Stimulated activated naive CD4-positive, alpha-beta T cell treated with Interleukin-2 at 50 U/mL for 16 hours (primary cell): ENCODE measurements at places on chromosomes 5 and 9.
A peak's percentile ranks its signal among the peaks of the same experiment; 100 is the strongest.

DNA sequence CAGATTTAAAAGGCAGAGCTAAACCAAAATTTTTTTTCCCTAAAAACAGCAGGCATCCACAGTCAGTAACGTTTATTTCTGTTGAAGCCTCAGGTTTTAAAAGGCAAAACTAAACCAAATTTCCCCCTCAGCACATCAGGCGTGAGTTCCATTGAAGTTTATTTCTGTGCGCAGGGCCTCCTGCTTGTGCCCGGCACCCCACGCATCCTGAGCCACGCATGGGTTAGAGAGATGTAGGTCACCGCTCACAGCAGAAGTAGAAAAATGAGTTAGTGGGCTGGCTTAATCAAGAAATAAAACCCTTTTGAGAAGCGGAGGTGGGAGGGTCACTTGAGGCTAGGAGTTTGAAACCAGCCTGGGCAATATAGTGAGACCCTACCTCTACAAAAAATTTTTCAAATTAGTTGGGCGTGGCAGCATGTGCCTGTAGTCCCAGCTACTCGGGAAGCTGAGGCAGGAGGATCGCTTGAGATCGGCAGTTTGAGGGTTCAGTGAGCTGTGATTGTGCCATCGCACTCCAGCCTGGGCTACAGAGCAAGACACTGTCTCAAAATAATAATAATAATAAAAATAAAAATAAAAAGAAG is 75.6 kb upstream of the SPIN1 start:
- peak; percentile 10 for DNase-seq

DNA sequence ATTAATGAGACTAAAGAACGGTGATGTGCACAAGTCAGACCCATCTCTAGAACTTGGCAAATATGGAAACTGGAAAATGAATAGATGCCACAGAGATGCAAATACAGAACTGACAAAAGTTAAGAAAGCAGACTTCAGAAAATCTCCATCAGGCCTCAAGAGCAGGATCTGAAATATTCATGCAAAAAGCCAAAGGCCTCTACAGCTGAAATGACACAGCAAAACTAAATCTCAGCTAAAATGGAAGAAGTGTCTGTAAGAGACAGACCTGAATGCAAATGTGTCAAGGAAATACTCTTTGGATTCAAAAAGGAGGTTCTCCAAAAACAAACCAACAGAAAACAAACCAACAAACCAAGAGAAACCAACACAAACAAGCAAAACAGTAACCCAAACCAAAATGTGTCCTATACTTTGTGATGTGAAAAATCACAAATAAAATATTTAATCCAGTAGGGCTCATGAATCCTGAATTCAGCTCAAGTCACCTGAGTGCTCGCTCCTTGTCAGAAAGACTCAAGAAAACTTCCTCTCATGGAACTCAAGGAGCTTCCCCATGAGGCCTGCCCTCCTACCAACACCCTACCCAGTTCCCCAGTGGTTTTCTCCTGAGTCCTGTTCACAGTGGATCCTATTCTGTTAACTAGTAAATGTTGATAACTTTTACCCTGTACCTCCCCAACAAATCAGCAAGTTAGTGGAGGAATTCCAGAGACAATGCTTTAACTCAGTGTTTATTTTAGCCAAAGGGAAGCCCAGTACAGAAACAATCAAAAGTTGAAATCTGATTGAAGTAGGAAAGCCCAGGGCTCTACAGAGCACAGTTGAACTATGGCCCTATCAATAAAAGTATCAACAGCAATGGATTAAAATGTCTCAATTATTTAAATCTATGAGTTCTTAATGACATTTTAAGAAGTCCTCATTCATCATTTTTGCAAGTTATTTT is 14.6 kb downstream of the MRPS27 start:
- no peak for DNase-seq

- no peak for DNase-seq
Observed at GRCh38 chr5:11390291-11390767, 513.9 kb downstream of the CTNND2 start.

- no peak for DNase-seq
Observed at GRCh38 chr5:34690301-34690700, 34.2 kb downstream of the RAI14 start.

- no peak for DNase-seq
Observed at GRCh38 chr9:95831810-95832209, 43.7 kb upstream of the ERCC6L2 start.

DNA sequence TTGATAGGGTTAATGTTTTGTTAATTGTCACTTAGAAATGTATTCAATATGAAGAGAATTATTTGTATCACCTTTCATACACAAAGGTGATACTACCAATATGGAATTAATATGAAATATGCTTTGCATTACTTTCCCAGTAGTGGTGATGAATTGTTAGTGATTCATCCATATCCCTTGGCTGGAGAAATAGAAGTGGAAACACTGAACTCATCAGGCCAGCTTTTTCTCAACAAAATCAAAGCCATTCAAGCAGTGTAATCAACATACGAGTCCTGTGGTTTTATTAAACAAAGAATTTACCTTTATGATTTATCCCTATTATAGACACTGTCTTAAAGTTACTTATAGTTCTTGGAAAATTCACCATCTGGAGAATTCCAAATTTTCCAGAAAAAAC is 264.0 kb upstream of the MEF2C start:
- DNase-seq, result no peak

DNA sequence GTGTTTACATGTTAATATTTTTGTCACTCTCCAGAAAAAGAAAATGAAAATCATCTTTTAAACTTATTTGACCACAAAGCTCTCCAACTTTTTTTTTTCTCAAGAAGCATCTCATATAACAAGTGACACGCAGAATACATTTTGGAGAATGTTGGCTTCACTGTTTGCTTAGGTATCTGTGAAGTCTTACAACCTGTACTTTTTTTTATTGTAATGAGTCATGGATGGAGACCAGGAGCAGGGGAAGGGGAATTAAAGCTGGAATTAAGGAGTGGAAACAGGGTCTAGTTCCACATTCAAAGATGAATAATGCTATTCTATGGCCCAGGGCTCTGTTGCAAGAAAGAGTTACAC is 211.9 kb downstream of the MAN2A1 start:
- no peak for DNase-seq

- DNase-seq, result no peak
Observed at GRCh38 chr9:22049411-22049810, 40.3 kb upstream of the CDKN2B start.

GRCh38 chr5:122352331-122352730 is 40.3 kb downstream of the SNCAIP start:
- no peak for DNase-seq

- DNase-seq, result no peak
Observed at GRCh38 chr9:109972026-109972882, 192.3 kb downstream of the PALM2AKAP2 start.

DNA sequence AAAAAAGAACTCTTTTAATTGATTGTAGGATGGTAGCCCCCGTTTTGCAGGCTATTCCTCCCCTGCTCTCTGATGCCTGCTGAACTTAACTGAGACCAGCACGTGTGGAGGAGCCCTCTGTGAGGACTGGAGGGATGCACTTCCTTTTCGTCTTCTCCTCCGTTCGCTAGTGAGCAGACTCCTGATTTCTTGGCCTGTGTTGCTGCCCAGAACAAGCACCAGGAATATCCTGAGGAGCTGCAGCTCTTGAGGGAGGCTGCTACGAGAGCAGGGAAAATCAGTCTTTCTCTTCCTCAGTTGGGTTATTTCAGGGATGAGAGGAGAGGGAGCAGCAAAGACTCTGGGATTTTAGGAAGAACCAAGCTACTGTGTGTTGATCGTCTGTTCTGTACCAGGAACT is 74.7 kb downstream of the ARHGAP26 start:
- DNase-seq, result no peak

DNA sequence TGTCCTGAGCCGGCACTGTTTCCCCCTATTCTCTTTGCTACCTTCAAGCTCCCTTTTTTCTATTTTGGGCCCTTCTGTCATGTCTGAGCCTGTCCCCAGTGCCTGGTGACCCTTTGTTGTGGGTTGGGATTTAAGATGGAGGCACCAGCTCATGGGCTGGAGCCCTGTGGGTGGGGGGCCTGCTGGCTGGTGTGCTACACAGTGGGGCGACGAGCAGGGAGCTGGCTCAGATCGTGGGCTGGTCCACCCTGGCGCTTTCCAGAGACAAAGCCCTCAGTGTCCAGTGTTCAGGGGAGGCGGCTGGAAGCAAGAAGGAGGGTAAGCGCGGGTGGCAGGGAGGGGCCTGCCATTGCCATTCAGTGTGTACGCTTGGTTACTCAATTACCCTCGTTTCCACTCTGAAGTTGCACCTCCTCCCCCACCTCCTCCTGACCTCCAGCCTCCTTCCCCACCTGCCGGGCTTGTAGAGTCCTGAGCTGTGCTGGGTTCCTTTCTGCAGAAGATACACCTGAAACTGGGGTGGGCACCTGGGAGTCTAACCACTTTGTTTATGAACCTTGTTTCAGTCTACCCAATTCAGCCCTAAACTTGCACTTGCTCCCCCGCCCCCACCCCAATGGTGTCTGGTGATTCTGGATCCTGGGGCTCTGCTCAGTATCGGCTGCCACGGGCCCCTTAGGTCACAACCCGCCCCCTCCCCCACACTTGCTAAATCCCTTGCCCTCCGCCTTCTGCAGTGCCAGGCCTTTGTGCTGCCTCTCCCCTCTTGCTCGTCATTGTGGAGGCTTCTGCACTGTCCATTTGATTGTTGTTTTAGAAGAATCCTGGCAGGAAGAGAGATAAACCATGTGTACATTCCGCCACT is 49.9 kb downstream of the MVB12B start:
- DNase-seq, result no peak

DNA sequence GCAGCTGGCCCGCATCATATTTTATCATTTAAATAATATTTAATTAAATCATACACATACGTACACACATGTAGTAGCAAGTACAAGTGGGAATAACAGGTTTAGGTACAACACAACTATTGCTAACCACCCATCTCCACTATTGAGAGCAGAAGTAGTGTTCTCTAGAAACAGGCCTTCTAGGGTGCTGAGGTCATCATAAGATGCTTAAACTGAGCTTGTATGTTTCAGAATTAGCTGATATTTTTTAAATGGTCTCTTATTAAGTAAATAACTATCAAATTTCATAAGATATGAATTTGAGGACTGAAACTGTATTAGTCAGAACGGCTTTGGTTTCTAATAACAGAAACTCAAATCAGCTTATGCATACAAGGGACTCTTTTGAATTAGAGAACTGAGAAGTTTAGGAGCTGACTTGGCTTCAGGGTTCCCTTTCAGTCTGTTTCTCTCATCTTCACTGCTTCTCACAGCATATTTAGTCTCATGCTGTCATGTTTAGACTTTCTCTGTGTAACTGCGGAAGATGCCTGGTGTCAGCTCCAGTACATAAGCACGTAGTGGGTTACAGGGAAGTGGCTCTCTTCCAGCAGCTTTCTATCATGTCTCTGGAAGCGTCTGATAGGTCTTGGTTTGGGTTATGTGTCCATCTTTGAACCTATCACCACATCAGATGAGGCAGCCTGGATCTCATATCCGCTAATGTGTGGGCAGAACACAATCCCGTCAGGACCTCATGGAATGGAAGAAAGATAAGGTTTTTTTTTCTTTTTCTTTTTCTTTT is 25.0 kb upstream of the OCLN start:
- DNase-seq, result no peak

DNA sequence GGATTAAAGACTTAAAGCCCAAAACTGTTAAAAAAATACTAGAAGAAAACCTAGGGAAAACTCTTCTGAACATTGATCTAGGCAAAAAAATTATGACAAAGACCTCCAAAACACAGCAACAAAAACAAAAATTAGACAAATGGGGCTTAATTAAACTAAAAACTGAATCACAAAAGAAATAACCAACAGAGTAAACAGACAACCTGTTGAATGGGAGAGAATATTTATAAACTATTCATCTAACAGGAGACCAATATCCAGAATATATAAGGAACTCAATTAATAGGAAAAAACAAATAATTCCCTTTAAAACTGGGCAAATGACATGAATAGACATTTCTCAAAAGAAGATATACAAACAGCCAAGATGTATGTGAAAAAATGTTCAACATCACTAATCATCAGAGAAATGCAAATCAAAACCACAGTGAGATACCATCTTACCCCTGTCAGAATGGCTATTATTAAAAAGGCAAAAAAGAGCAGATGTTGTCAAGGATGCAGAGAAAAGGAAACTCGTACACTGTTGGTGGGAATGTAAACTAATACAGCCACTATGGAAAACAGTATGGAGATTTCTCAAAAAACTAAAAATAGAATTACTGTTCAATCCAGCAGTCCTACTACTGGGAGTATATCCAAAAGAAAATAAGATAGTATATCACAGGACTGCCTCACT is 50.2 kb upstream of the TLX3 start:
- DNase-seq, result no peak

- no peak for DNase-seq
Observed at GRCh38 chr5:14373685-14374084, 207.9 kb upstream of the OTULINL start.

- no peak for DNase-seq
Observed at GRCh38 chr9:12908895-12909294, 134.1 kb downstream of the LURAP1L start.

GRCh38 chr9:137619240-137620047 is 639 bp downstream of the EHMT1 start:
- no peak for DNase-seq

DNA sequence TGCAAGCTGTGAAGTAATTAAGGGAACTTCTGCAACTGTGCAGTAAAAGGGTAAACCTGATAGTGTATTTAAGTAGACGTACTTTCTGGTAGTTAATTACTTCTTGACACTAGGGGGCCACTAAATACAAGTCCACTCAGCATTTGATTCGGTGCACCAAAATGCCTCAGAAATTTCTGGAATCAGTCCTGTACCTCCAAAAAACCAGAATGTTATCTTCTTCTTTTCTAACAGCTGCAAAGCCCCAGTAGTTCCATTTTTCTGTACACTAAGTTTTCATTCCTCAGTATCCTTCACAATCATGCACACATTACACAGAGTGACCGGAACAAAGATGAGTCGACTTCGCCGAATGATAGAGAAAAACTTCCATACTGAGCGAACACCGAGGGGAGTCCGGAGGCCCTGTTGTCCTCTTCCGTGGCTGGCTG is 484 bp downstream of the GFM2 start:
- peak; percentile 3 for DNase-seq

DNA sequence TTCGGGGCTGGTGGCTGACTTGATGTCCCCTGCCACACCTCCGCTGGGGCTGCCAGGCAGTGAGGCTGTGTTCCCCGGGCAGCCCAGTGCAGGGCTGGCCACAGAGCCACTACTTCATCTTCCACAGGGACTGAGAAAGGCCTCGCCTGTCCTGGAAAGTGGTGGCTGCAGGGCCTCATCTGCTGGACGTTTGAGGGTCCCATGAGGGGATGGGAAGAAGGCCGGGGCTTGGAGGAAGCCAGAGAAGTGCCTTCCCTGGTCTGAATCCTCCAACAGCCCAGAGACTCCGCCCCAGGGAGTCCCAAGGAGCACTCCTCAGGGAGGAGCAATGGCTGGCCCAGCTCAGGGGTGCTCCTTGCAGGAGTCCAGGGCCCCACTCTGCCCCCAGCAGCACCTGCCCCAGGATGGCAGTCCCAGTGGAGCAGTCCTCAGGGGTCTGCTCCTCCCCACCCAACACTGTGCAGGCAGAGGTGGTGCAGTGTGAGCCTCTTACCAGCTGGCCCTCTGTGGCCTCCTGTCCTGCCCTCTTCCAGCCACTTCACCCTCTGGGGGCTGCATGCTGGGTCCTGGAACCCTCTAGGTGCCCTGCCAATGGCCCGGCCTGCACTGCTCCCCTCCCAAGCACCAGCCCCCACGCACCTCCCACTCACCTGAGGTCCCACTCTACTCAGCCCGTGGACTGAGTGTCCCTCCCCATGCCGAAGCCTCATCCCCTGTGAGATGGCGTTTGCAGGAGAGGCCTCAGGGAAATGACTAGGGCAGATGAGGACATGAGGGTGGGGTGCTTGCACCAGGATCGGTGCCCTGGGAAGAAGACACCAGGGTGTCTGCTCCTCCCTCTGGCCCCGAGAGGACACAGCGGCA is 47.3 kb upstream of the COL5A1 start:
- DNase-seq, result no peak
